ENCODE measurements at places on chromosomes 3 and 15.

- no peak for DNase-seq
These were observed 317.8 kb downstream of the LSAMP start for GRCh38 chr3:116127464-116127863.

- DNase-seq: no peak
These were observed 221.8 kb downstream of the TPRG1 start for GRCh38 chr3:189393598-189393997.

DNA sequence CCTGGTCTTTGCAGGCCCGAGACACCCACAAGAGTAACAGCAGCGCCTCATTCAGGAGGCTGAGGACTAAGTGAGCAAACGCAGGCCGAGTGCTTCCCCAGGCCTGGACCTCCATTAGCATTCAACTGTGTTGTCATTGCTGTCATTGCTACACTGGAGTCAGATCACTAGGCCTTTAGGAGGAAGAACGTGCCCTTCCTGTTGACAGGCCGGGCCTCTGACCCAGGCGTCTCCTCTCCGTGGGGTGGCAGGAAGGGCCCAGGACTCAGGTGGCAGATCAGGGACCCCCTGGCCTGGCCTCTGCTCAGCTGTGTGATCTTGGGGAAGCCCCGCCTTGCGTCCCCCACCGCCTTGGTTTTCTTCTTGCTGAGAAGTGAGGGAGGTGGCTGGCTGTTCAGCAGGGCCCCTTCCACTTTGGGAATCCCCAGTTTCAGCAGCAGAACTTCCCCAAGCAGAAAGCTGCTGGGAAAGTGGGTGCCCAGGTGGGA lies 19.1 kb downstream of the ZDHHC19 start:
- DNase-seq: no peak

DNA sequence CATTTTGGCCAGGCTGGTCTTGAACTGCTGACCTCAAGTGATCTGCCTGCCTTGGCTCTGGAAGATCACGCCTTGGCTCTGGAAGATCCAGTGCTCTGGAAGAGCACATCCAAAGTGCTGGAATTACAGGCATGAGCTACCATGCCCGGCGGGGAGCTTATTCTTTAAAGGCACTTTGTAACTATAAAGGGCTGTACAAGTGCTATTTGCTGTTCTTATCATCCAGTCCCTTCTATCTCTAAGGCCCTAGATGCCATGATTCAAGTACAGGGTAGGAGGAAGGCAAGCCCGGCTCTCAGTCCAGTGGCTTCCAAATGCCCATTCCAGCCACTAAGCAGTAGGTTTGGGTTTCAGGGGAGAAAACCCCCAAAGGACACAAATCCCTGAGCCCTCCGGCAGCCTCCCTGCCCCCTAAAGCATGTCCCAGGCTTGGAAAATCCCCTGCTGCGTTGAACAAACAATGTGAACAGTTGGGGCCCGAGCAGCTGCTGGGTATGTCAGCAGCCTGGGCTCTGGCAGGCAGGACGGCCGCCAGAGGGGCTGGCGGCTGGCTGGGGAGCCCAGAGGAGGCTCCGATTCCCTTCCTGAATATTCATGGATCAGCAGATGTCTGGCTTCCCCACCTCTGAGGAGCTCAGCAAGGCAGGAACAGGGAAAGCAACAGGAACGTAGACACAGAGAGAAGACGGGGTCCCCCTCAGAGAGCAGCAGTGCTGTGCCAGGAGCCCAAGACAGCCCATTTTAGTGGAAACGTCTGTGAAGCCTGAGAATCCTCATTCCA lies 7.7 kb downstream of the IGDCC4 start:
- no peak for DNase-seq

- DNase-seq: no peak
These were observed 694 bp upstream of the EEFSEC start for GRCh38 chr3:128152419-128153155.

- DNase-seq: no peak
These were observed 25.7 kb downstream of the ZDHHC3 start for GRCh38 chr3:44950275-44950734.

- DNase-seq: no peak
These were observed 22.1 kb downstream of the ALDH1L1 start for GRCh38 chr3:126158016-126158911.

- no peak for DNase-seq
These were observed 2.8 kb upstream of the RTP2 start for GRCh38 chr3:187705164-187705563.

DNA sequence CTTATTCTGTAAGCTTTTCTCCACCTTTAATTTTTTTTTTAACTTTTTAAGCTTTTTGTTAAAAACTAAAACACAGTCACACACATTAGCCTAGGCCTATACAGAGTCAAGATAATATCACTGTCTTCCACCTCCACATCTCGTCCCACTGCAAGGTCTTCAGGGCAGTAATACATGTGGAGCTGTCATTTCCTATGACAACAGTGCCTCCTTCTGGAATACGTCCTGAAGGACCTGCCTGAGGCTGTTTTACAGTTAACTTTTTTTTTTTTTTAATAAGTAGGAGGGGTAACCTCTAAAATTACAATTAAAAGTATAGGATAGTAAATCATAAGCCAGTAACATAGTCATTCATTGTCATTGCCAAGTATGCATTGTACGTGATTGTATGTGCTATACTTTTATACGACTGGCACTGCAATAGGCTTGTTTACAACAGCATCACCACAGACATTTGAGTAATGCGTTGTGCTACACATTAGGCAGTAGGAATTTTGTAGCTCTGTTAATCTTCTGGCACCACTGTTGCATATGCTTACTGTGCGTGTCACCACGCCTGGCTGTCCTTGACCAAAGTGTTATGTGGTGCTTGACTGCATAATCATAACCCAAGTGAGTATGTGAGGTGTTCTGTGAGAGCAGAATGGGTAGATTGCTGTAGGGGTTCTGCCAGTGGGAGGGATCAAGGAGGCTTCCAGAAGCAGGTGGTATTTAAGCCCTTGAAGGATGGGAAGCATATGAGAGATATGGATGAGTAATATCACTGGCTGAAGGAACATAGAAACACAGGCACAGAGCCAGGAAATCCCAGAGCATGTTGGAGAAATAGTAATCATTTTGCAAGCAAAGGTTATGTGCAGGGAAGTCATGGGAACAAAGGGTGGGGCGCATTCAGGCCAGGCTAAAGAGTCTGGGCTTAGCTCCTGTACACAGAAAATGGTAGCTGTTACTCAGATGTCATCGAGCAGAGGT lies 18.3 kb downstream of the FBXO22 start:
- DNase-seq: no peak

DNA sequence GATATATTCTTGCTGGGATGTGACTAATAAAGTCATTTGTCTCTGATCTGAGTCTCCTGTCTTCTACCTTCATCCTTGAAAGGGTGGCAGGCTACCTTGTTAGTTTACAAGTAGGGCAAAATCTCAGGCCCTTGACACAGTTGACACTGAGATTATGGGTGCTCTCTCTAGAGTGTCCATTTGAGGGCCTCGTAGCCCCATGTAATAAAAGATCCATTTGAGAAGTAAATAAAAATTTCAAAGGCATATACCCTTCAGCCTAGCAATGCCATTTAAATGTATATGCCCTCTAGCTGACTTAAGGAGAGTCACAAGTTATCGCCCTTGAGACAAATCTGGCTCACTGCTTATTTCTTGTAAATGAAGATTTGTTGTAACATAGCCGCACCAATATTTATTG lies 98.6 kb downstream of the TCF12 start:
- no peak for DNase-seq

GRCh38 chr3:141979050-141979671 lies 102.7 kb downstream of the ATP1B3 start:
- no peak for DNase-seq

DNA sequence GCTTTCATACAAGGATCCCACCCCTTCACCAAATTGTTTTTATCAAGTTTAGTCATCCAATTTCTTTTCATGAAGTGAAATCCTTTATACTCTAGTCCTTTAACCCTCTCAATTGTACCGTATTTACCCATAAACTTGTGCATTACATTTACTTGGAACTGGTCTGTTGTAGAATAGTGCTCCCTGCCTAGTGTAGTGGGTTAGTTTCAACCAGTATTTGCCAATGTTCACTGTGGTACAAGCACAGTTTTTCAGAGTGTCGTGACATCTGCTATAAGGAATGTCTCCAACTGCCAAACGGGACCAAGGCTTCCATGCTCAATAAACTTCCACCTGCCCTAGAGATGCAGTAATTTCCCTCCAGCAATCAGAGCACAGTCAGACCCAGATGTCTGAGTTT lies 211.9 kb downstream of the KCNAB1 start:
- no peak for DNase-seq

- DNase-seq: no peak
These were observed 1.1 kb downstream of the CHD2 start for GRCh38 chr15:92901072-92901761.

GRCh38 chr15:52559022-52559421 lies 9.8 kb downstream of the ARPP19 start:
- DNase-seq: no peak

GRCh38 chr3:129312021-129312639 lies 33.5 kb downstream of the HMCES start:
- no peak for DNase-seq

DNA sequence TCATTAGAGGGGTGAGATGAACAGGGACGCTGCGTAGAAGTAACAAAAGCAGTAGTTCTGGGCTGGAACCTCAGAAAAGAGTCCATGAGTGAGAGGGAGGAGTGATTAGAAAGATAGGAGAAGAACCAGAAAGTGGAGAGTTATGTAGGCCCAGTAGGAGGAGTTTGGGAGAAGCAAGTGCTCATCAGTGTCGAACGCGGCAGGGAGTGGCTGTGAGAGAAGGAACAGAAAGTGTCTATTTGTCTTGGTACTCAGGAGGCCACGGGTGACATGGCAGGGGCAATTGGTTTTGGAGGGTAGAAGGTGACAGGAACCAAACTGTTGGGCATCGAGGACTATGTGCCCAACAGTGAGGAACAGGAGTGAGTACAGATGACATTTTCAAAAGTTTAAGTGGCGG lies 1.3 kb upstream of the INSYN1 start:
- no peak for DNase-seq

- no peak for DNase-seq
These were observed 176.0 kb upstream of the BCHE start for GRCh38 chr3:166013073-166013679.

DNA sequence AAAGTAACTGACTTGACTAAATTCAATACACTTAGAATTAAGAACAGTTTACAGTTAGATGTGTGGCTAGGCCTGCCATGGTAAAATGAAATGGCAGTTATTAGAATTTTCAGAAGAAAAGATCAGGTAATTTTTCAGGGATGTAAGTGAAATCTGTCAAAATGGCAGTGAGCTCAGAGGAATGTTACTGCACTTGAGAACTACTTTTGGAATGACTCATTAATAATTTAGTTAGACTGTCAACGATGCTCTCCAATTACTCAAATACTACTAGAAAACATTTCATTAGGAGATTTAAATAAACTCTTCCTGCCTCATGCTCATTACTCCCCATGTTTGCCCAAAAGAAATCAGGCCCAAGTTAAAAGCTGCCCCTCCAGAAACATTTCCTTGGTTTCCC lies 84.4 kb downstream of the RFTN1 start:
- no peak for DNase-seq

GRCh38 chr3:35383216-35383615 lies 256.1 kb upstream of the ARPP21 start:
- no peak for DNase-seq

DNA sequence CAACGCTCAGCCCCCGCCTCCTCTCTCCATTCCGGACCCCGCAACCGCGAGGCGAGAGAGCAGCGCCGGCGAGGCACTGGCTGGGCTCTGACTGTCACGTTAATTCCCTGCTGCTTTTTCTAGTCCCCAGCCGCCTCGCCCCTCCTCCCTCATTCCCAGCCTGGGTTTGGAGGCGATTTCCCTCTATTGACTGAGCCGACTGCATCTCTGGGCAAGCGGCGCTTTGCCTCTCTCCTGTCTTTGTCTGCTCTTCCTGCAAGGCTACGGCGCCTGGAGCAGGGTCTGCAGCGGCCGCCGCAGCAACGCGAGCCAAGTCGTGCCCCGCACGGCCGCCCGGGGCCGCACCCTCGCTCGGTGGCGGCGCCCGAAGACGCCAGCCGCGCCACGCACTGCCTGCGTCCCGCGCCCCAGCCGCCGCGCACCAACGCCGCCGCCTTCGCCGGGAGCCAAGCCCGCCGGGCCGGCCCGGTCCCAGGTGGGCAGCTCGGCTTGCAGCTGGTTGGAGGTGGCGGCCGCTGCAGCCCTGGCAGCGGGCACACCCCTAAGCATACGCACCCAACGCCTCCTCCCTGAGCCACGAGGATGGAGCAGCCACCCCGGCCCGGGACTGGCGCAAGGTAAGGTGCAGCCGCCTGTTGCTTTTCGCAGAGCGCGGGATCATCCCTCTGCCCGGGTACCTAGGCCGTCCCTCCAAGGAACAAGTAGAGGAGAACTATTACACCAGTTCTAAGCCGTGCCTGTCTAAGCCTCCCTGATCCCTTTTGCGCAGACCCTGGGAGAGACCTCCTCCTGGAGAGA lies at the start of gene LRRC3B:
LRRC3B (plus strand) TSS at position 152 of the 798 bp plus-strand sequence. CDS start 86,901 bp downstream, outside the sequence.
- DNase-seq: no peak

DNA sequence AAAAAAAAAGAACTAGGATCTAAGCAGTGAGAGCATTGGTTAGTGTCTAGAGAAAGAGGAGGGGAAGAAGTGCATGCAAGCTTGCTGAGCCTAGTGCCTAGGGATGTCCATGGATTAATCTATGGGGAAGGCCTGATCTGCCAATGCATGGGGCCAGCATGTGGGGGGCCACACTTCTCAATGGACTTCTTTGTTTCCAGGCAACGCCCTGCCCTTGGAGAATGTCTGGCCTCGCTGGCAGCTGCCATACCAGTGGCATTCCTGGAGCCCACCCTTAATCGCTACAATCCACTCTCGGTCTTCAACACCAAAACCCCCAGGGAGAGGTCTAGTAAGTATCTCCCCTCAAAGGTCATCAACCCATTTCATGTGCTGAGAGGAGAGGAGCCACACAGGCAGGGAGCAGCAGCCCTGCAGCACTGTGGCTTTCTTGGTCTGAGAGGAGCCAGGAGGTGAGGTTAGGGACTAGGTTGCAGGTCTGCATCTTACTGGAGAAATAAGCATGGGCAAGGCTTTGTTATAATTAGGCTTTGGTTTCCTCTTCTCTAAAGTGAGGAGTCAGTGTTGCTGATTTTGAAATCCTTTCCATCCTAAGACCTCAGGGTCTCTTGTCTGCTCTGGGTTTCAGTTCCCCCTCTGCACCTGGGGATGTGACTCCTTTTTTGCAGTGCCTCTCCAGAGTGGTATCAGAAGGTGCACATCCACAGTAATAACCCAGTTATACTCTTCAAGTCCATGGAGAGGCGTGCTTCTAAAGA lies 188.1 kb upstream of the CHRM5 start:
- no peak for DNase-seq

DNA sequence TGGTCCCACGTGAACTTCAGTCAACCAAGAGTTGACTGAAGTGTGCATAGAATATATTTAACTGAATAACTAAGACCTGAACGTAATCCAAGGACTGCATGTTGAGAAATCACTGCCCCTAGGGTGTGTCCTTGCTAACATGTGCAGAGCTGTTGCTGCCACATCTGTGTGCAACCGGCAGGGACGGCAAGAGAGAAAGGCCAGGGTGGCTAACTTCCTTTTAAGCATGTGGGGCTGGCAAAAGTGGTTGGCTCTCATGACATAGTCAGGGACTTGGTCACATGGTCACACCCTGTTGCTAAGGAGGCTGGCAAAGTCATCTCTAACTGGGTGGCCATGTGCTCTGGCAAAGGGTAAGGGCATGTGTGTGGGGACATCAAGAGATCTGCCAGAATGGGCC lies 52.4 kb downstream of the GASK1A start:
- no peak for DNase-seq

- DNase-seq: no peak
These were observed 7.9 kb upstream of the DOCK3 start for GRCh38 chr3:50666837-50667236.

Measured in activated CD8-positive, alpha-beta memory T cell treated with anti-CD3 and anti-CD28 coated beads for 1 hour (primary cell).